Adrenal gland (tissue), 19 donors: ENCODE measurements at places on chromosomes 2 and 18. TPM values are rescaled to one million over a fixed set of nuclear protein-coding genes. Genes with fewer than 3 reads are reported as not detected.

The FZD7 gene
- total RNA-seq = 2.8 TPM

The ANXA4 gene
- 47.4 TPM for total RNA-seq

The TMEM17 gene
- 3.3 TPM for total RNA-seq

The SCN9A gene
- 7.9 TPM for total RNA-seq

The SP5 gene
- total RNA-seq = 3.9 TPM

The PID1 gene
- 57.3 TPM for total RNA-seq

The PARD6G gene
- total RNA-seq = 1.1 TPM

The LOXL3 gene
- 9.8 TPM for total RNA-seq

The FRZB gene
- 0.88 TPM for total RNA-seq

The ANKRD12 gene
- 56.8 TPM for total RNA-seq

The GATA6 gene
- 33.1 TPM for total RNA-seq

The C2orf66 gene
- total RNA-seq = 0.14 TPM

The TMEM247 gene
- total RNA-seq = not detected
